ENCODE measurements at places on chromosomes 1 and 21.

- no peak for DNase-seq
Observed at GRCh38 chr1:231806623-231807495, 180.3 kb downstream of the DISC1 start.

DNA sequence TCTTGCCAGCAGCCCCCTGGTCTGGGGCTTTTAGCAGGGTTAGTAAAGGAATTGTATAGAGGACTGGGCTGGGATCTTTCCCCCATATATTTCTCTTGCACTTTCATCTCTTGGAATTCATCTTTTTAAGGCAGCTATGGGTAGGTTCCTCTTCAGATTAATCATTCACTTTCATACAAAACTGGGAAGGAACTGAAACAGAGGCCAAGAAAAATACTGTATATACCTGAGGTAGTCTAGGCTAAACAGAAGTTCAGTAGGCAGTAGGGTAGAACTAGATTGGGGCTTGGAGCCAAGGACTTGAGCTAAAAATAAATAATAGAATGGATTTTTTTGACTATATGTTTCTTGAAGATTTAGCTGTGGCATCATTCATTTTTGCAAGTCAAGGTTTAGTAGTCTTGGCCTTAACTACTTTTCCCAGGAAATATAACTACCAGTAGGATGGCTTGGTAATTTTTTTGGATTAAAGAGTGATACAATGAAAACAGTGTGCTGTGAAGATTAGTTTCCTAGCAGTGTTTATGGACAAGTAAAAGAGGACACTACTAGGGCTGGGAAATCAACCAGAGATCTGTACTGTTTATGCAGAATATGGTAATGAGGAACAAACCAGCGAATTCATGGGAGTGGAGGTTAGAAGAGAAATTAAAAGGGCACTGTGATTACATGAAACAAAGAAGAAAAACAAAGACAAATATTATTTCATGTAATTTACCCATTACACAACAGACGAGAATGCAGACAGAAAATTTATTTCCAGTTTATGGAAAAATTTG lies 50.9 kb upstream of the PTGS2 start:
- no peak for DNase-seq

DNA sequence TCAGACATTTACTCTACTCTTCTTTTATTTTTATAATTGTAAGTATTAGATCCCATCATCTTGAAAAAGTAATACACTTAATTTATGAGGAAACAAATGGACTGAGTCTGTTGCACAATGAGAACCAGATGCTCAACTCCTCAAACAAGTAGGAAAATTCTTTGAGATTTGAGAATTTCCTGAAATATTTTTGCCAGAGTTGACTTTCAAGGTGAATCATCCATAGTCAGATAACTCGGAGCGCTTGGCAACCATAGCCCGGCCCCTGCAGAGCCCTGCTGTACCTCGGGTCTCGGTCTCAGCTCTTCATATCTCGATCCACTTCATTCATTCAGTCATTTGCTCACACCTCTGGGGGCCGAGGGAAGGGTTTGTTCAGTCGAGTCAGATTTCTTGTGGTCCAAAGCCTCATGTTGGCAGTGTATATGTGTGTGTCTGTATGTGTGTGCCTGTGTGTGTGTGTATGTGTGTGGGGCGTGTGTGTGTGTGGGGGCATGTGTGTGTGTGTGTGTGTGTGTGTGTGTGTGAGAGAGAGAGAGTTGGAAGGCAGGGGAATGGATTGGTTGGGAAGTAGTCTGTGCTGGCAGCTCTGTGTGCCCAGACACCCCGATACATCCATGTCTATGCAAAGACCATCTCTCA lies 18.1 kb upstream of the PCP4 start:
- no peak for DNase-seq

GRCh38 chr1:35186239-35186638 lies 6.7 kb downstream of the SFPQ start:
- no peak for DNase-seq

DNA sequence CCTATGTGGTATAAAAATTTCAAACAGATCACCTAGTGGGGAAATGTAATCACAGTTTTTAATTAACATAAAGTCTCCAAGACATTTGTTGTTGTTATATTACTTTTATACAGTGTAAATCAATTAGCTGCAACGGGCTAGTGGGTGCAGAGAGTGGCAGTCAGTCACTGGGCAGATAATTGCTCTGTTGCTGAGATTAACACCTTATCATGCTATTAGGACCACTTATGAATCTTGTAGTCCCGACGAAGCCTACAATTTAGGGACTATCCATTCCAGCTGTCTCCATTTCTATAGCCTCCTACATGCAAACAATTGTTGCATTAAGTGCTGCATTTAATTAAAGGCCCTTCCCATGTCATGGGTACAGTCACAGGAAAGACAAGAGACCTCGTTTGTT lies 158.9 kb upstream of the PROX1 start:
- DNase-seq = no peak

DNA sequence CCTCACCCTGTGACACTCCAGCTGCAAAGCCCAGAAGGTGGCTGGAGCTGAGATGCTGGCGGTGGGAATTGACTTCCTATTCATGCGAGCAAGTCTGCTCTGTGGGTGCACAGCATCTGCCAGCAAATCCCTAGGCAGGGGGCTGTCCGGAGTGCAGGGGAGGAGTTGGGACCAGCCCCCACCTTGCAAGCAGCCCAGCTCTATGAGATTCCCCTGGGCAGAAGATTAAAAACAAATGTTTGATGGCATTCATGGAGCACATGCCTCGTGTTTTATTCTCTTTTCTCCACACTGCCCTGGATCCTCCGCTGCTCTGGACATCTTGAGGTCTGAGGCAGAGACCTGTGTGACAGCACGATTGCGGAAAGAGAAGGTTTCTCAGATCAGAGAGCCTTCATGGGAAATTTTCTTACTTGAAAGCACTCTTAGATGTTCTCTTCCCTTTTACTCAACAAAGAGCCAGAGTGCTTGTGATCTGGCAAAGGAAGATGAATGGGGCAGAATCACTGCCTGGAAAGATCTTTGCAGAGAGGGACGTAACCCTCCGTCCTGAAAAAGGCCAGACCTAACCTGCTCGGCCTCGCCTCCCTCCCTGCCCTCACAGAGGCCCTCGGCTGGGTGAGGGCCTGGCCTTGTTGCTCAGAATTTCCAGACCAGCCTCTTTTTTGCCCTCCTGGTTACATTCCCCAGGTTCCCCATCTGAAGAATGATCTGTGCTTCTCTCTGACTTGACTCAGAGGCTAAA lies 597.1 kb downstream of the KIF26B start:
- DNase-seq = no peak

- no peak for DNase-seq
Observed at GRCh38 chr21:34179204-34179935, 106.0 kb downstream of the MRPS6 start.

DNA sequence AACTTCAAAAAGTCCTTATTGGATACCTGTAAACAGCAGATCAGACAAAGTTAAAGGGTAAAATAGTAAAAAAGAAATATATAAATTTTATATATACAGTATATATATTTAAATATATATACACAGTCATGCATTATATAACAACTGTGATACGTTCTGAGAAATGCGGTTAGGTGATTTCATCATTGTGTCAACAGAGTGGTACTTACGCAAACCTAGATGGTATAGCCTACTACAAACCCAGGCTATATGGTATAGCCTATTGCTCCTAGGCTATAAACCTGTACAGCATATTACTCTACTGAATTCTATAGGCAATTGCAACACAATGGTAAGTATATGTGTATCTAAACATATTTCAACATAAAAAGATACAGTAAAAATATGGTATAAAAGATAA lies 222.7 kb downstream of the NUF2 start:
- DNase-seq = no peak

DNA sequence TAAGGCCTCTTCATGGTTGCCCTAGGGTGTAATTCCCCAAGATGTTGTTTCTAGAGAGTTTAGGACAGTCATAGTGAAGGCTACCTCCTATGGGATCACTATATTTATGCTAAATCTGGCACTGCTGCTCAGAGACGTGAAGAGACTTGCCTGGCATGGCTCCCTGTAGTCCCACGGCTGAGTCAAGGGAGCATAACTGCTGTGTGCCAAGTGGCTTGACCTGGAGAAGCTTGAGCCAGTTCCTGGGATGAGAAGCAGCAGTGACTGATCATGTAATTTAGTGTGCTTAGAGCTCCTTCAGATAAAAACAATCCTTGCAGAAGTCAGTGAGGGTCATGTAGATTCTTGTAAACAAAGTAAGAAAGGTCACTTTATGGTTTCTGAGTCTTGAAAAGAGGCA lies 68.9 kb upstream of the TSPAN2 start:
- DNase-seq = no peak

GRCh38 chr1:150362721-150363425 lies 1.1 kb upstream of the RPRD2 start:
- no peak for DNase-seq

Data from left lobe of liver (tissue), 2 donors.